ENCODE measurements at places on chromosomes 1 and 21.
A peak's percentile ranks its signal among the peaks of the same experiment; 100 is the strongest.

- no peak for DNase-seq
Observed at GRCh38 chr21:14366998-14367397, 15.9 kb downstream of the HSPA13 start.

DNA sequence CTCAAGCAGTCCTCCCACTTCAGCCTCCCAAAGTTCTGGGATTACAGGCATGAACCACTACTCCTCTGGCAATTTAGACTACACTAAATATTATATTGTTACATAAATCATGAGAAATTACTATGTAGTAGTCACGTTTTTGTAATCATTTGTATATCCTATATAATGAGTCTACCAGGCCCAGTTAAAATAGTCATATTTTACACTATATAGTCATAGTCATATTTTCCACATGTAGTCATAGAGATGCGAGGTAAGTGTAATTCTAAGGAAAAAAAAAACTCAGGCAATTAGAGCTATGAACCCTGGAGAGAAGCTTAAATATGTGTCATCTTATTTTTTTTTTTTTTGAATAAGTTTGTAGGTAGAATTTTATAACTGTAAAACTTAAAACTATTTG lies 90.0 kb downstream of the FNBP1L start:
- DNase-seq = no peak

GRCh38 chr1:172172352-172172831 lies 248.1 kb upstream of the C1orf105 start:
- DNase-seq = no peak

GRCh38 chr1:231857609-231858135 lies 231.1 kb downstream of the DISC1 start:
- DNase-seq = no peak

DNA sequence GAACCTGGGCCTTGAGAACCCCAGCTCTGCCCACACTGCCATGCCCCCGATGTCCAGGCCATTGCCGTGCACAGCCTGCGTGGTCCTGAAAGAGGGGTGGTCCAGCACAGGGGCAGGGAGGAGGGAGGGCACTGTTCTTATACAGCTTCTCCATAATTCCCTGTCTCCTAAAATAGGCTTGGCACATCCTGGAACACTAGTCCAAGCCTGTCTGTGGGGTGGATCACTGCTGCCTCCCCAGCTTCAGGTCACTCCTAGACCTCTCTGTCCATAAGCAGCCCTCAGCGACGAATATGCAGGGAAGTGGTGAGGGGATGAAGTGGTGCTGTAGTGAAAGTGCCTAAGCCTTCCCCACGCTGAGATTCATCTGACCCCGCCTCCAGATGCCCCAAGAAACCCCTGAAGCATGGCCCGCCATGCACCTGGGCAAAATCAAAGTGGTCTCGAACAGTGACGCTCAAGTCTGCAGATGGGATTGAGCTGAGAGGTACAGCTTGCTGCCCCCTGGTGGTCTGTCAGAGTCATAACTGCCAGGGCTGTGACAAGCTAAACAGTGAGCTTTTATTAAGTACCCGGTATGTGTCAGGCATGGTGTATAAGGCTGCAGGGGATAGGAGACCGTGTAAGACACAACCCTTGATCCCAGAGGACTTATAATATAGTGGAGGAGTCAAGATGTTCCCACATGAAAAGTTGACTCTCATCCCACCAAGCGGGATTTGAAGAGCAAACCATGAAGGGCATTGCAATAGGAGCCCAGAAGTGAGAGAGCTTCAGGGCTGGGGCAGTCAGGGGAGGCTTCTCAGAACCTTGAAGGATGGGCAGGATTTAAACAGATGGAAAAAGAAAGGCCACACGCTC lies 66.6 kb downstream of the FAM163A start:
- peak; percentile 78 for DNase-seq

DNA sequence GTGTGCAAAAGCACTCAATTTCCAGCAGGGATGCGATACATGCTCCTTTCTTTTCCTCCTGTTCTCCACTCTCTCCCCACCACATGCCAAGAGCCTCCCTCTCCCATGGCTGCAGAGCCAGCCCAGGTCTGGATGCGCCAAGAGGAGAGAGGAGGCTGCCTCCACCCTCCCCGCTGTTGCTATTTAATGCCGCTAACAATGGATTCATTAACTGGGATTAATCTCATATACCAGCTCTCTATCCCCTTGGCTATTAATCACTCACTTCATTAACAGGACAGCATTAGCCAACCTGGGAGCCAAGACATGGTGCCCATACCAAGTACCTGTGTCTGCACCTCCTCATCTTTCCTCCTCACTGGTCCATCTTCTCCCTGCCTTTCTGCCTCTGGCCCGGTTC lies 49.1 kb upstream of the SCMH1 start:
- no peak for DNase-seq

- DNase-seq = no peak
Observed at GRCh38 chr1:181984006-181984405, 77.5 kb downstream of the ZNF648 start.

DNA sequence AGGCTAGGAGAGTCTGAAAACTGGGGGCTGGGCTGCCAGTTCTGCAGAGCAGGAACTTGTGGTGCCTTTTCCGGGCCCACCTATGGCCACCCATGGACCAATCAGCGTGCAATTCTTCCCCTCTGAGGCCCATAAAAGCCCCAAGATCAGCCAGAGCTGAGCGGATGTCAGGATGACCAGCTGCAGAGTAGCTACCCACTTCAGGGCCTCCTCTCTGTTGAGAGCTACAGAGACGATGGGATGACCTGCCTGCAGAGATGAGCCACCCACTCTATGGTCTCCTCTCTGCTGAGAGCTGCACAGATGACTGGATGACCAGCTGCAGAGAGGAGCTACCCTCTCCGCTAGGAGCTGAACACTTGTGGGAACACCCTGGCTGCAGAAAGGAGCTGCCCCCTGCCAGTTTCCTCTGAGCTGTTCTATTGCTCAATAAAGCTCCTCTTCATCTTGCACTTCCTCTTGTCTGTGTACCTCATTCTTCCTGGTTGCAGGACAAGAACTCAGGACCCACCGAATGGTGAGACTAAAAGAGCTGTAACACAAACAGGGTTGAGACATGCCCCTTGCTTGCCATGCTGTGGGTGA lies 12.8 kb upstream of the AADACL4 start:
- DNase-seq = no peak

DNA sequence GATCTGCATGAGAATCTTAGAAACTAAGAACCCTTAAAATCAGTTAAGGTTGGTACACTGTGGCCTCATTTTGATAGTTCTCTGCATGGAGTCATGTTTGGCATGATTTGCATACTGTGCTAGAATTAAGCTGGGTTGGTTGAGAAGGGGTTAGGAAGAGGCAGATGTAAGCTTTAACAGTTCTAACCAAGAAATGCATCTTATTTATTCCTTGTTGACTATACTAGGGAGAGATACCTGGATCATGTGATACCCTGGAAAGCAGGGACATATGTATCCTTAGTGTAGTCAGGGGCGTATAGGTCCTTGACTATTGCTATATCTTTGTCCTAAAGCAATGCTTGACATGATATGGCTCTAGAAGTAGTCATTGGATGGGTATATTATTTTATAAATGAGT lies 41.0 kb downstream of the CDC42 start:
- no peak for DNase-seq

DNA sequence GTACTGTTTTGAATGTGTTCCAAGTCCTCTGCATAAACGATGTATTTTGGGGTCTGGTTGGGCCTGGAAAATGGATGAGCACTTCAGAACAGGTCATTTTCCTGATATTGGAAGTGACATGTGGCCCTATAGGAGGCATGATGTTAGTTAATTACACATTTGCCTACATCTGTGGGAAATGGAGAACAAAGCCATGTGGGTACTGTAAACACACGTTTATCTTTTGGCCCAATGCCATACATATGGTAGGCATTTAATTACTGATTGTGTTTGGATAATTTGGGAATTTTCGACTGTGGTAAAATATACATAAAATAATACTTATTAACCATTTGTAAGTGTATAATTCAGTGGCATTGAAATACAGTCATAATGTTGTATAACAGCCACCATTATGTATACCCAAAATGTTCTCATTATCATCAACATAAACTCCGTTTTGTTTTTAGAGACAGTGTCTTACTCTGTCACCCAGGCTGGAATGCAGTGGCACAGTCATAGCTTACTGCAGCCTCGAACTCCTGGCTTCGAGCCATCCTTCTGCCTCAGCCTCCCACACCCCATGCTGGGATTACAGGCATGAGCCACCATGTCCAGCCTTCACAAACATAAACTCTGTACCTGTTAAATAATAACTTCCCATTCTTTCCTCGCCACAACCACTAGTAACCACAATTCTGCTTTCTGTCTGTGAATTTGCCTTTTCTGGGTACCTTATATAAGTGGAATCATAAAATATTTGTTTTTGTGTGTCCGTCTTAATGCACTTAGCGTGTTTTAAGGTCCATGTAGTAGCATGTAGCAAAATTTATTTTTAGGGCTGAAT lies 11.9 kb upstream of the RNPEP start:
- DNase-seq = no peak

- no peak for DNase-seq
Observed at GRCh38 chr1:40162753-40163441, 1.7 kb downstream of the RLF start.

GRCh38 chr21:14096172-14096571 lies 114.6 kb downstream of the LIPI start:
- DNase-seq = no peak

GRCh38 chr1:96723377-96723776 lies 1.8 kb downstream of the PTBP2 start:
- no peak for DNase-seq

GRCh38 chr1:75969550-75969949 lies 37.3 kb upstream of the ASB17 start:
- no peak for DNase-seq

GRCh38 chr1:169526120-169526832 lies 40.5 kb upstream of the SLC19A2 start:
- no peak for DNase-seq

- no peak for DNase-seq
Observed at GRCh38 chr1:182249201-182249676, 142.4 kb downstream of the GLUL start.

DNA sequence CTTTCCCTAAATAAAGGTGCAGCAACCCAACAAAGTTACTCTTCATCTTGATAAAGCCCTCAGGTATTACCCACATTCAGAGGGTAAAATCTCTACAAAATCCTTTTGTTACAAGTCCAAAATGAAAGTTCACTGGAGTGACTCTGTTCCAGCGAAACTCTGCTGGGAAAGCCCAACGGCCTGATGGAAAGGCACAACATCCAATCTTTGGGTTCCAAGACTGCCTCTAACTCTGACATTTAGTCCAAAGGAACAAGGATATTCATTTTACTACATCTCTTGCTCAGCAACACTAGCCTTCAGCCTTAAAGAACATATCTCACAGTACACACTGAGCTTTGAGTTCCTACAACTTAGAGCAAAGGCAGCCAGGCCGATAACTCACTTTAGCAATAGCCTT lies 42.1 kb downstream of the TGFBR3 start:
- DNase-seq = no peak

DNA sequence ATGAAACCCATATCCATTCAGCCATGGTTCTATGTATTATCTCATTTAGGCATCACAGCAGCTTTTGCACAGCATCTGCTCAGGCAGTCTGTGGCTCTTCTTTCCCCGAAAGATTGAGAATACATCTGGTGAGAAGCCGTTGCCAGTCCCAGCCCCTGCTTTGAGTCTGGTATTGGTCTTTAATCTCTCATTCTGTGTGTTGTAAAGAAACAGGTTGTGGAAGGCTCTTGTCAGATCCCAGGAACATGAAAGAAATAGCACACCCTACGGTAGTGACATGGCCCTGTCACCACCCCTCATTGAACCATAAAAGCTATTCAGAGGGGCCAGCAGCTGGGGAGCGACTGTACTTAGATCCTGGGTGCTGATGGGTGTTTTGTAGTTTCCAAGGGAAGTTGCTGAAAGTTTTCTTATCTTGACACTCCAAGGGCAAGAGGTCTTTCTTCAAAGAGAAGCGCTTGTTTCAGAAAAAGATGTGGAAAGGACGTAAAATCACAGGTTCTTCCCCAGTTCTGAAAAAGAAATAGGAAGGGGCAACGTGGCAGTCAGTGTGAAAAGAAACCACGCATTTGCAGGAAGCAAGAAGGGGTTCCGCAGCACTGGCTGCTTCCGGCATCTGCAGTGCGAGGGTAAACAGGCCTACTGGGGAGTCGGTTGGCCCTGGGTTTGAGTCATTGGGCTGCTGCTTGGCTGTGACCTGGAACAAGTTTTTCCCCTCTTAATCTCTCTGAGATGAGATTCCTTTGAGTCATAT lies 145.0 kb downstream of the DHRS3 start:
- DNase-seq = no peak

- no peak for DNase-seq
Observed at GRCh38 chr1:10648689-10649516, 147.5 kb downstream of the CASZ1 start.

DNA sequence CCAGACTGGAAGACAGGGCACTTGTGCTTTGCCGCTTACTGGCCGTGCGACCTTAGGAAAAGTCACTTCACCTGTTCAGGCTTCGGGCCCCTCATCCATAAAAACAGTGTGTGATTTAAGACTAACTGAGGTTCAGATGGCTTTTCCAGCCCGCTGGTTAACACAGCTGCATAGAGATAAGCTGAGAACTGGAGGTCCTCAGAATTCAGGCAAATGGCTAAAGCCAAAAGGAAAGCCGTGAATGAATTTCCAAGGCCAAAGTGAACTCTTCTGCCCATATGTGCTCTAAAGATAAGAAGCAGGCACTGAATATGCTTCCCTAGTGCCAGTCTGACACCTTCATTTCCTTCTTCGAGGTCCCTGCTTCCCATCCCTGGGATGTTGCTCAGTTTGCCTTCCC lies 23.5 kb upstream of the SARS1 start:
- DNase-seq = no peak

- DNase-seq = no peak
Observed at GRCh38 chr1:233373226-233373625, 45.7 kb downstream of the MAP3K21 start.

GRCh38 chr1:10510520-10511493 lies 36.1 kb downstream of the PEX14 start:
- peak; percentile 93 for DNase-seq

DNA sequence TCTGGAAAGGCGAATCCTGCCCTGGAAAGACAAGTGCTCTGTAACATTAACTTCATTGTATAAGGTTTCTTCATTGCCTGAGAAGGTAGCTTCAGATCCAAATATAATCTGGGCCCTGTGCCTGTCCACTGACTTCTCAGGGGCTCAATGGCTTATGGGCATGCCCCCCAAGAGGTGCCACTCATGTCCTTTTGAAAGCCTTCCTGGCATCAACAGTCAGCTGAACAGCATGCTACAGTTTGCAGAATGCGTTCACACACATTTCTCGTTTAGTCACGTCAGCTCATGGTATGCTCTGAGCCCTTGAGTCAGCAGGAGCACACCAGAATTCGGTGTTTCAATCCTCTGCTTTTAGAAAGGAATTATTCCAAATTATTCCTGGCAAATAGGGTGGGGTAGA lies 23.8 kb downstream of the TMCC2 start:
- no peak for DNase-seq

GRCh38 chr1:147600119-147601111 lies 59.1 kb downstream of the BCL9 start:
- peak; percentile 28 for DNase-seq

GRCh38 chr1:174942547-174943255 lies 57.0 kb upstream of the CACYBP start:
- peak; percentile 26 for DNase-seq

DNA sequence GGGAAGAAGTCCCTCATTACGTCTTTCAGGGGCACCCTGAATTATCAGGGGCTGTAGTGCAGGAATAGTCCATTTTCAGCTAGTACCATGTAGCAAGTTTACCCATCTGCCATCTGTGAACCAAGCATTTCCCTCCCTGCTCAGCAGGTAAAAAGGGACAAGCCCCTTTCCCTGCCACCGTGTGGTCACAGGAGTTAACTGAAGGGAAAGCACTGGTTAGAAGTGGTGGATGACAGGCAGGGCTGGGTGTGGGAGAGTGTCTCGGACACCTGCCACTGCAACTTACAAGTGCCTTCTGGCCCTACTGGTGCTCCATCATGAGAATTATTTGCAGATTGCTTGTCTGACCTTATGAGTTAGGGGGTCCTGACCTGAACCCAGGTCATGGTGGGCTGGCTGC lies 32.0 kb upstream of the IGSF5 start:
- DNase-seq = no peak
